ELR (cell line): ENCODE measurements at places on chromosomes 3 and 15.
A peak's percentile ranks its signal among the peaks of the same experiment; 100 is the strongest.

DNA sequence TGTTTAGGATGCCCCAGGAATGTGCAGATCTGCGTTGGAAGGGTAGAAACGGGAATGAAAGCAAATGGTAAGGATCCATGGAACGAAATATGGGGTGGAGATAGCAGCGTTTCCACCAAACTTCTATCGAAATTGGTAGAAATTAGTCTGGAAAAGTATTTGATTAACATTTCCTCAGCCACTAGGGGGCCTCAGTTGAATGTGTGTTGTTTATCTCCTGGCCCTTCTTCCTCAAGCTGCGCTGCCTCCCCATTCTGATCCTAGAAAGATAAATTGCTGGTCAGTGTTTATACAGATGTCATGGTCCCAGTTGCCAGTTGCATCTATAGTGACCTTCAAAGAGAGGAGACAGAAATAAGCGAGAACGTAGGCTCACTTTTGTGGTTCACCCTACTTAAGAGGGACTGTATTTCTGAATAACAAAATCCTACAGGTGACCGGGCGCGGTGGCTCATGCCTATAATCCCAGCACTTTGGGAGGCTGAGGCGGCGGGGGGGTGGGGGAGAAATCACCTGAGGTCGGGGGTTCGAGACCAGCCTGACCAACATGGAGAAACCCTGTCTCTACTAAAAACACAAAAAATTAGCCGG, 457.1 kb downstream of the SQOR start:
- DNase-seq, result peak; percentile 27

GRCh38 chr3:129132097-129132866, 10.7 kb upstream of the RAB43 start:
- no peak for DNase-seq

DNA sequence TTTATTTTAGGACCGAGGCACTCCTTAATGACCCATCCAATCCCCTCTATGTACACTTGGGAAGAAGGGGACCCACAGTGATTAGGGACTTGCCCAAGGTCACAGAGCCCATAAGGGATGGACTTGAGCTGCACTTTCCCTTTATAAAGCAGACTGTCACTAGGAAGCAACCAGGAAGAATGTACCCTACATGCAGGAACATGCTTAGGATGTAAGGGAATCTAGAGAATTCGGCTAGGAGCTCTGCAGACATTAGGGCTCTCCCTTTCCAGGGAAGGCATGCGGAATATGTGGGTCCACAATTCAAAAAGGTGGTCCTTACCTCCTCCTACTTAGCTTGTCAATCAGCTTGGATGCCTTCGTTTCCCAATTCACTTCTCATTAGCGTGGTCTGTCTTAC, 78.7 kb downstream of the TMEM266 start:
- no peak for DNase-seq

GRCh38 chr15:74036271-74037170, 42.0 kb downstream of the PML start:
- peak; percentile 68 for DNase-seq

- peak; percentile 51 for DNase-seq
Observed at GRCh38 chr3:136544532-136544931, 207.6 kb downstream of the STAG1 start.

DNA sequence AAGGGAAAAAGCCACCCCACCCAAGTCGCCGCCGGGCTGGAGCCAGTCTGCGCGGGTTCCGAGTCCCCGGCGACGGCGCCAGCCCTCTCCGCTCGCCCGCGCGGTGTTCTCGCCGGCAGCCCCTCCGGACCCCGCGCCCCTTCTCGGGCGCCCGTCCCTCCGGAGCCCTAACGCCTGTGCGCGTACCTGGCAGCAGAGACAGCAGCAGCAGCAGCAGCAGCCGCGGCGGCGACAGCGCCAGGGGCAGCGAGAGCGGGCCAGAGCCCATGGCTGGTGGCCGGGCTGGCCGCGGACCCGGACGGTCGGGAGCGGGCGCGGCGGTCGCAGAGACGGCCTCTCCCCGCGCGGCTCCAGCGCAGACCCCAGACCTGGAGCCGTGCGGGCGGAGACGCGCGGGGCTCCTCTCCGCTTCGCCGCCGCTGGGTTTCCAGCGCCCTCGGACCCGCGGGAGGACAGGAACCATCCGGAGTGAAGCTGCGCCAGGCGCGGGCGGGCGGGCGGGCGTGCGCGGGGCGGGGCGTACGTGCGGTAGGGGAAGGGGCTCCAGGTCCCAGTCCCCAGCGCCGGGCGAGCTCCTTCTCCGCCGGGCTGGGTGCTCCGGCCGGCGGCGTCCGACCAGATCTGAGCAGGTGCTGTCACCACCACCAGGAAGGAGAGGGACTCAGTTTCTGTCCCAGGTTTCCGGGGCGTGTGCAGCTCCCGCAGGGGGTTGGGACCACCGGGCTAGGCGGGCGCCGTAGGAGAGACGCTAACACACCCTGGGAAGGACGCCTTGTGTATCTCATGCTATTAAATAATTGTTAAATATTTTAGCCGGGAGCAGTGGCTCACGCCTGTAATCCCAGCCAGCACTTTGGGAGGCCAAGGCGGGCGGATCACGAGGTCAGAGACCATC, at the start of gene CHRNA3:
Gene CHRNA3, minus strand, starts transcription at position 470 of the 895 bp plus-strand sequence. Its CDS starts 202 bp downstream, at position 268.
- DNase-seq, result no peak

DNA sequence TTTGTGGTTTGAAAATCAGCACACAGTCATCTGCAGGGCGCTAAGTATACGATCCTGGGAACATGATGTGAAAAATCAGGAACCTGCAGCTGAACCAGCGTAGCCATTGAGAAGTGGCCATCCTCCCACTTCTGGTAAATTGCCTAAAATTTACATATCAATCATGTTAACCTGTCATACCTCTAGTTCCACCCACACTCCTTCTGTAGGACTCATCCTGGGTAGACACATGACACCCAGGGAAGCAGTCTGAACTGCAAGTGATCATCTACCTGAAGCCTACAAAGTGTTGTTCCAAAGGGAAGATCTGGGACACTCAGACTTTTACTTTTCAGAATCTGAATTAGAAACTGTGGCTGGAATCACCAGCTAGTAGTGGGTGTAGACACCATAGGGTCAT, 5.5 kb upstream of the PSMD6 start:
- no peak for DNase-seq

DNA sequence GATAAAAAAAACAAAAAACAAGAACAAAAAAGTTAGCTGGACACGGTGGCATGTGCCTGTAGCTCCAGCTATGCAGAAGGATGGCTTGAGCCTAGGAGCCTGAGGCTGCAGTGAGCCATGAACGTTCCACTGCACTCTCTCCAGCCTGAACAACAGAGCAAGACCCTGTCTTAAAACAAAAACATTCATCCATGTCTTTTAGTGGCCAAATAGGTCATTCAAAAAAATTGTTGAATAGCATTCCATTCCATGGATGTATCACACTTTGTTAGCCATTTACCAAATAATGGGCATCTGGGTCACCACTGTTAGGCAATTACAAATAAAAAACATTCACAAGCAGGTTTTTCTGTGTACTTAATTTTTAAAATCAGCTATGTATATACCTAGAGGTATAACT, 139.7 kb downstream of the STAG1 start:
- DNase-seq, result no peak

DNA sequence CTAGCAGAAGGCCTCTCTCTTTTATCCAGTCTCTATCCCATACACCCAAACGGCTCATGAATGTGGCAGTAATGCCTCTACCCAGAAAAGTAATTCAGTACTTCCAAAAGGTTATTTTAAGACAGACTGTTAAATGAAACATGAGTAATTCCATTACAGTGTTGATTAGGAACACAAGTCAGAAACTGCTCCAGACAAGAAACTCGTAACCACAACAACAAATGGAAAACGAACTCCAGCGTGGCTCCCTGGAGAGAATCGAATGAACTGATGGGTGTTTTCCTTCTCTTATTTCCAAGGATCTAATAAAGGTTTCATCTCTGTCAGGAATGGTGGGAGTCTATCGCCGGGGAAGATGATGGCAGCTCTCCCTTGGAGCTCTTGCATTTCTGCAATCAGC, 228.4 kb downstream of the MAGI1 start:
- DNase-seq, result no peak

GRCh38 chr3:120348065-120348990, 826 bp downstream of the LRRC58 start:
- peak; percentile 36 for DNase-seq

DNA sequence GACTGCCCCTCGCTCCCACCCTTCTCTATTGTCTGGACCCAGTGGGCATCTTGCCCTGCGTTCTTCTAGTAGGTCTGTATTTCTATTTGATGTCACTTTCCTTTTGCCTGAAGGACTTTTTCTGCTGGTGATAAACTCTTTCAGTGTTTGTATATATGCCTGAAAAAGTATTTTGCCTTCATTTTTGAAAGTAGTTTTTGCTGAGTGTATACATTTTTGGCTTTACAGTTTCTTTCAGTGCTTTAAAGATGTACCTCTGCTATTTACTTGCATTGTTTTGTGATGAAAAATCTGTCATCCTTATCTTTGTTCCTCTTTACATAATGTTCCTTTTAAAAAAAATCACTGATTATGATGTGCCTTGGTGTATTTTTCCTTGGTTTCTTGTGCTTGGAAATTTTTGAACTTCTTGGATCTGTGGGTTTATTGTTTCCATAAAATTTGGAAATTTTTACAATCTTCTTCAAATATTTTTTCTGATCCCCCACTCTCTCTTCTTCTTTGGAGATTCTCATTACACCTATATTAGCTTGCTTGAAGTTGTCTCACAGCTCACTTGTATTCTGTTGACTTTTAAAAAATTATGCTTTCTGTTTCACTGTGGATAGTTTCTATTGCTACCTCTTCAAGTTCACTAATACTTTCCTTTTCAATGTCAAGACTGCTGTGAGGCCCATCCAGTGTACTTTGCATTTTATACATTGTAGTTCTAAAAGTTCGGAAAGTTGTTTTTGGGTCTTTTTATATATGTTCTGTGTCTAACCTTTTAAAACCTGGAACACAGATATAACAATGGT, 67.8 kb downstream of the RGMA start:
- DNase-seq, result no peak

GRCh38 chr3:43162230-43163084, 56.6 kb upstream of the POMGNT2 start:
- peak; percentile 72 for DNase-seq

DNA sequence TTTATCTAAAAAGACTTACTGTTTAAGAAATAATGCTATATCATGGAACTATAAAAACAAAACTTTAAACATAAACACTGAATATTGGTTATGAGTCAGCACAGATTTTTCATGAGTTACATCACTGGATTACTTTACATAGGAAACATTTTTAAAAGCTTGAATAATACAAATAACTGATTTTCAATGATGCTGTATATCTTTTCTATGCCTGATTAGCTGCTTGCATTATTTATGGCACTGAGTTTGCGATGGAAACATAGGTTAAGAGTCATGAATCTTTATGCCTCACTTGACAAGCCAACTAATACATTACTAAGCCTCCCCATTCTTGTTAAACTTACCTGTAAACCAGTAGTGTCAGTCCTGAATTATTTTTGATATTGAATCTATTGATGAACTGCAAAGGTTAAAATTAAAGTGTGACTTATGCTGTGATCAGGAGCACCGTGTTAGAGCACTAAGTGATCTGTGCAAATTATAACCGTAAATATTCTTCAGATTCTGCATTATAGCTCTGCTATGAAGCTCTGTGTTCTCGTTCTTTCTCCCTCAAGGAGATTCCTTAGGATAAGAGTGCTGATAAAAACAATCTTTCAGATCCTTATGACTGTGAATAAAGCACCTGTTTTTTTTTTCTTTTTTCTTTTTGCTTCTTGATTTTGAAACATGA, 437.3 kb upstream of the BCHE start:
- DNase-seq, result peak; percentile 65

DNA sequence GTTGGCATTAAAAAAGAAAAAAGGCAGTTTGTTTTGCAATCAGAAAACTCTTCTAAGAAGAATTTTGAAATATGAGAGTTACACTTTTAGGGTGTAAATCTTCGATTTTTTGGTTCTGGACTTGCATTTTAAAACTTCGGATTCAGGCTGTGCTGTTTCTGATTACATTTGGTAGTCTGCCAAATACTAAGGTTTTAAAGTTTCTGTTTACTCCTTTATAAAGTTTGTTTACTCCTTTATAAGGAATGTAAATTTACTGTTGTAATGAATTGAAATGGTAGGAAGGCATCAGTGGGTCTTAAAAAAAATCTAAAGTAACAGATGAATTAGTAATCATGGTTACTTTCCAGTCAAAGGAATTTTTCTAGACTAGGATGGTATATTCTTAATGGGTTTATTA, 14.1 kb downstream of the FXR1 start:
- DNase-seq, result no peak

DNA sequence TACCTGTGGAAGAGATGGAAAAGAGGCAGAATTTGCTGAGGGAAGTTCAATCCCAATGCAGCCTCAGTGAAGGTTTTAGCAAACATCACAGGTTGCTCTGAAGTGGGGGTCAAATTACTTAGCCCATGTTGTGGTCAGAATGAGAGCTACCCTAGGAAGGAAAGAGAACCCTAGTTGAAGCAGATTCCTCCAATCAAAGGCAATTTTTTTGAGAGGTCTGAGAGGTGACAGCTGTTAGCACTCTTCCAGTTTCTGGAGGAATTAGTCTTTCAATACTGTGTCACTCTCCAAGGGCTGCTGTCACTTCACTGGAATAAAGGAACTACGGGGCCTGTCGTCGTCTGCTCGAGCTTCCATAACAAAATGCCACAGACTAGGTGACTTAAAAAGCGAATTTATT, 584.2 kb upstream of the DPPA4 start:
- DNase-seq, result no peak

GRCh38 chr3:170205302-170205701, 16.9 kb upstream of the PRKCI start:
- DNase-seq, result no peak

DNA sequence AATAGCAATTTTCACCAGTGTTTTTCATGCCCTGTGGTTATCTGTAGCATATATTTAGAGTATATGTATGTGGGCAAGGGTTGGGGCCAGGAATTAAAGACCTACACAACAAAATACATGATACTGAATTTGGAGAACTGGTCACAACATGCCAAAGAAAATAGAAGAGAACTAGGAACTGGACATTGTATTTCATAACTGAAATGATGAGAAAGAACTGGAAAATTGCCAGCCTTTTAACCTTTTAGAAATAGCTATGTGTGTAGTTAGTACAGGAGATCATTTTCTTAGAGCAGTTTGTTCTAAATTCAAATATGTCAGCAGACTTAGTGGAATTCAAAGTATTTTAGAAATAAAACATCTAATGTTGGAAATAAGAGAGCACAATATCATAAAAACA, 227.1 kb upstream of the CGNL1 start:
- DNase-seq, result no peak

GRCh38 chr3:14369675-14370669, 32.4 kb upstream of the SLC6A6 start:
- peak; percentile 27 for DNase-seq

- DNase-seq, result no peak
Observed at GRCh38 chr3:145698250-145698649, 462.7 kb downstream of the PLOD2 start.

GRCh38 chr3:37395286-37395685, 220.9 kb upstream of the LRRFIP2 start:
- DNase-seq, result no peak
